ENCODE measurements at places on chromosomes 11 and 22.

GRCh38 chr11:45091563-45092403 is 54.7 kb upstream of the PRDM11 start:
- no peak for DNase-seq

GRCh38 chr11:11421509-11421908 is 68.5 kb upstream of the CSNK2A3 start:
- no peak for DNase-seq

DNA sequence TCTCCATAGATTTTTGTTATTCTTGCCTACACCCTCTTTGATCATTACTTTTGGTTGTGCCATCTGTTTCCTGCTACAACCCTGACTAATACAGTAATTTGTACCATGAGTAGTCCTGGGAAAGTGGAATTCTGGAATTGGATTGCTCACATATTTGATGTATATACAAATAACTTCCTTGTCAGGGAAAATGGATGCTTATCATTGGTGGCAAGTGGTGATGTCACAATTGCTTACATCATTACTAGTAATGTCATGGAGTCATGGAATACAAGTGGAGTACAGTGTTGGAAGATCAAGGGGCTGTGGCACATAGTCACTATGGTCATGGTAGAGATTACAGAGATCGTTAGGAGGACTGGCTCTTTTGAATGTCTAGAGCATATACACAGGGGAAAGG is 24.4 kb downstream of the AASDHPPT start:
- no peak for DNase-seq

GRCh38 chr11:44889266-44889665 is 61.4 kb downstream of the TP53I11 start:
- DNase-seq, result no peak

DNA sequence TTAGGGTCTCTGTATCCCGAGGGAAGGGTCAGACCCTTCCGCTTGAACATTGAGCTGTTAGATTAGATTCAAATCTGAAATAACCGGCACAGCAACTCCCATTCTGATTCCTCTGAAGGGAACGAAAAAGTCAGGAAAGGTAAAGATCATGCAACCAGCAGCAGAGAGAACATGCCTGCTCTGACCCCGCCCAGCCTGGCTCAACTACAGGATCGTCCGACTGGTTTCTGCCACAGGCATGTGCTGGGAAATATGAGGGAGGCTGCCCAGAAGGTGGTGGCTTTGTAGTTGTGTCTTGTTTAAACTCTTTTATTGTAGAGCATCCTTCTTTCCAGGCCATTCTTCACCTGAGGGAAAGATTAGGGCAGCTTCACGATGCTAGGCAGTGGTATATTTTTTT is 5.0 kb upstream of the MTNR1B start:
- no peak for DNase-seq

- no peak for DNase-seq
Observed at GRCh38 chr22:31846161-31847115, 92.6 kb downstream of the DEPDC5 start.

GRCh38 chr11:103550811-103551210 is 441.6 kb downstream of the DYNC2H1 start:
- DNase-seq, result no peak

DNA sequence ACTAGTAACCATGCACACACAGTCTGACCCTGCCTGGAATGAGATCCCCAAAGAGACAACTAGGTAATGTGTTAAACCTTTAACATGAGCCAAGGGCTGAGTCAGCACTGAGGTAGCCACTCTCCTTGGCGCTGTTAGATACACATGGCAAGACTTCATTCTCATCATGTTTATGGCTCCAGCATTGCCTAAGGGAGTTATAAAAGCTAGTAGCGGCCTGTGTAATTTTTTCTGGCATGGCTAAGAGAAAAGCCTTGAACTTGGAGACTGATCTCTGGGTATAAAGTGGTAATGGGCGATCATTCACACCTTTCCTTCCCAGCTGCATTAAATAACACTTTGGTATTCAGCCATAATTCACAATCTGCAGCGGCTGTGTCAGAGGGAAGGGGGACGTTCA is 779.7 kb upstream of the LRRC4C start:
- no peak for DNase-seq

- DNase-seq, result no peak
Observed at GRCh38 chr11:3996651-3997050, 97.9 kb upstream of the RRM1 start.

- DNase-seq, result no peak
Observed at GRCh38 chr11:69145050-69145380, 10.7 kb upstream of the SMIM38 start.

- DNase-seq, result no peak
Observed at GRCh38 chr22:23236440-23237184, 56.3 kb downstream of the BCR start.

- no peak for DNase-seq
Observed at GRCh38 chr22:23913306-23913660, 19.1 kb downstream of the MIF start.

DNA sequence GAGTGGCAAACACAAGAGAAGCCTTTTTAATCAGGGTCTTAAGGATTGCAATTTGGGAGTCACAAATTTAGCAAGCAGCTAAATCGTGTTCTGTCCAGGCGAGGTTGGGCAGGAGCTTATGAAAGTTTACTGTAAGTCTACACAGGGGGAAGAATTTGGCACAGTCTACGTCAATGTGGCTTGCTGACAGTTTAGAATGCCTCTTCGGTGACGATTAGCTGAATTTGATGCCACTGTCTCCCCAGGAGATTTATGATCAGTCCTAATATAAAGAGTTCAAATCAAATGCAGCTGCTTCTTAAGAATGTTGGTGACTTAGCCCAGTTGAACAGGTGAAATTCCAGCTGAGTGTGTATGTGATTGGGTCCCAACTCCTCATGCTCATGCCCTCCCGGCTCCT is 114.1 kb upstream of the CLPB start:
- DNase-seq, result no peak

All from CD8-positive, alpha-beta memory T cell (primary cell).